ENCODE measurements at places on chromosomes 12 and 14. TPM values are rescaled to one million over a fixed set of nuclear protein-coding genes. Genes with fewer than 3 reads are reported as not detected.

The SLC6A15 gene
- polyA plus RNA-seq = not detected

The NFATC4 gene
- polyA plus RNA-seq = not detected

The GPRC5D gene
- not detected for polyA plus RNA-seq

The KLRB1 gene
- polyA plus RNA-seq = 0.28 TPM

The SMIM41 gene
- polyA plus RNA-seq = not detected
